ENCODE measurements at places on chromosomes 1 and 21.

- no peak for DNase-seq
Measured at GRCh38 chr1:116268211-116268610, 104.8 kb upstream of the ATP1A1 start.

GRCh38 chr1:183635606-183636333 lies at the start of gene ARPC5:
Gene ARPC5 (minus strand): TSS chr1:183635783. CDS start chr1:183635659, 124 bp downstream.
- DNase-seq: peak; percentile 91

DNA sequence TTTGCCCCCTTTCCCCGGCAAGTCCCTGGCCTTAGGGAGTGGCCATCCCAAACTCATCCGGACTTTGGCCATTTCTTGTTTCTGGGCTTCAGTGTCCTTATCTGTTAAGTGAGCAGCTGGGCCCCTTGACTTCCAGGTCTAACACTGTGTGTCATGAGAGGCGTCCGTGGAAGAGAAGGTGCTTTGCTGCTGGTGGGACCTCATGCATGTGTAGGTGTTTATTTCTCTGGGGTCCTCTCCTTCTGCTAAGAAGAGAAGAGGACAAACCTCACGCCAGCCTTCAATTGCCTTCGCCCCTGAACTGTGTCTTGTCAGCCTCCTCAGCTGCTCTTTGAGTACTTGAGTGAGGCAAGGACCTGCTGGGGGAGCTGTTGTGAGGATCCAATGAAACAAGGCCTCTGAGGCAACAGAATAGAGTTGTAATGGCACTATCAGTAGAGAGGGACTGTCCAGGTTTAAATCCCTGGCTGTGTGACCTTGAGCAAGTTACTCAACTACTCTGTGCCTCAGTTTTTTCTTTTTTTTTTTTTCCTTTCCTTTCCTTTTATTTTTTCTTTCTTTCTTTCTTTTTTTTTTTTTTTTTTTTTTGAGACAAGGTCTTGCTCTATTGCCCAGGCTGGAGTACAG lies 72.5 kb downstream of the RUNX3 start:
- no peak for DNase-seq

GRCh38 chr1:241413386-241413785 lies 56.4 kb upstream of the RGS7 start:
- no peak for DNase-seq

GRCh38 chr21:45534636-45535331 lies 7.5 kb downstream of the SLC19A1 start:
- DNase-seq: no peak

DNA sequence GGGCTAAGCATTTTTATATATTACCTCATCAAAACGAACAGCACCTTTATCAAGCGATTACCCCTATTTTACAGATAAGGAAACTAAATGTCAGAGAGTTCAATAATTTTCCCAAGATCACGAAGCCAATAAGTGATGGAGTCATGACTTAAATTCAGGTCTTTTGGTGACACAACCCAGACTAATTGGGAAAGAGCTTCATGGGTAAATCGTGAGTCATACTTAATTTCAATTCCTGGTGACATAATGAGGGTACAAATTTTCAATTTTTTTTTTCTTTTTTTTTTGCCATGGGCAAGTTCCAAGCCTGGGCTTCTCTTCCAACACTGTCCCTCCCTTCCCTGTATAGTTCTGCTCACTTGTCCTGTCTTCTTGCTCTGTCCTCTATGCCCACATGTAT lies 30.1 kb upstream of the IL10 start:
- no peak for DNase-seq

DNA sequence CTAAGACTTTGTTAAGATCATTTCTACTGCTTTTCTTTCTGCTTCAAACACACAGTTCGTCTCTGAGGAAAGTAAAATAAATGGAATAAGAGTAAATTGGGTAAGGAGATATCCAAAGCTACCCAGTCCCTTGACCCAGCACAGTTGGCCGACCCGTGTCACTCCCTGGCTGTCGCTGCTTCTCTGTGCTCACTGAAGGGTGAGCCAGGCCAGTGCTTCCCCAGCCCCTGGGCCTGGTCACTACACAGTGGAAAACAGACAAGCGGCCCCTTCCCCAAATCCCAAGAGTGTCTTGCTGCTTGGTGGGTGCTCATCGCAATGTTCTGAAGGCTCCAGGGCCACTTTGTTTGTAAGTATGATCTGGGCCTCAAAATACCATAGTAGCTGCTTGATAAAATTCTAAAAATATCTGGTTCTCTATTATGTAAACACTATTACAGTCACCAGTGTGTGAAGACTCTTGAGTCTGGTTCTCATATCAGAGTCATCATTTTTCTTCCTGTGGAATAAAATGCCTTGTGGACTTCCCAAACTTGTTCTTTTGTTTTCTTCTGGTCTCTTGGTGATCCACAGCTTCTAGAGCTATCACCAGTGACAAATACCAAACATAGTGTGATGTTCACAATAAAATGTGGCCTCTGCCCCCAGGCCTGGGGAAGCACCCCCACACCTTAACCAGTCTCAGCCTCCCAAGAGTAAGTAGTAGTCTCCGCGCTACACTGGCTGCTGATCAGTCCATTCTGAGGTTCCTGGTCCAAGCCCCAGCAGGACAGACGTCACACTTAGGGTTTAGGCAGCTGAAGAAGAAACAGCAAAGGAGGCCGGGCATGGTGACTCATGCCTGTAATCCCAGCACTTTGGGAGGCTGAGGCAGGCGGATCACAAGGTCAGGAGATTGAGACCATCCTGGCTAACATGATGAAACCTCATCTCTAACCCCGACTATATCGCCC lies 106.2 kb downstream of the DHRS3 start:
- DNase-seq: no peak

DNA sequence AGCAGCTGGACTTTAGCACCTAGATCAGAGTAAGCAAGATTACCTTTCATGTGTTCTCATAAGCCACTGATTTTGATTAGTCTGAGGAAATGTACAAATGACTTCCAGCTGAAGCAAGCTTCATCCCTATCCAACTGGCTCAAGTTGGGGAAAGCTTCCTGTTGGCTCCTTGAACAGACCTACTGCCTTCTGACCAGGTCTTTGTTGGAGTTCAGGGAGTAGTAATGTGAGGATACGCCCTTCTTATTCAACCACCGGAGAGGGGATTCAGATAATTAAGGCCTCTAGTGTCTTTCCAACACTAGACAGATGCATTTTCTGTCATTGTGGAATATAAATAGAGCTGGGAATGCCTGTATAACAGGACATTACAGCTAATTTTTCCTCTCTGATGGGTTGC lies 268.9 kb downstream of the TGFB2 start:
- no peak for DNase-seq

- no peak for DNase-seq
Measured at GRCh38 chr1:27429029-27429425, 36.6 kb downstream of the GPR3 start.

GRCh38 chr1:207401578-207401977 lies 52.5 kb upstream of the CR2 start:
- DNase-seq: no peak

DNA sequence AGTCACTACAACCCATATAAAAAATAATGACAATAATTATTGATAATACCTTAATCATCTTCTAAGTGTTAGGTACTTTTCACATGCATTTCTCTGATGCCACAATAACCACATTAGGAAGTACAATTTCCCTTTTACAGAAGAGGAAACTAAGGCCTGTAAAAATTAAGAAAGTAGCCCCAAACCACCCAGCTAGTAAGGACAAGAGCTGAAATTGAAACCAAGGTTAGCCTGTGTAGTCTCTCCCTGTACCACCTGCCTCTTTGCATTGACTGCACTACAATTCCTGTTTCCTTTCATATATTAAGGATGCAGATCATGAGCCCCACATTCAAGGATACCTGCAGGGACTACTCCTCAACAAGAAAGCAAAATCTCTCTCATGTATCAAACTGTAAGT lies 288.8 kb downstream of the GPATCH2 start:
- DNase-seq: no peak

- no peak for DNase-seq
Measured at GRCh38 chr1:161139766-161140165, 7.3 kb upstream of the DEDD start.

DNA sequence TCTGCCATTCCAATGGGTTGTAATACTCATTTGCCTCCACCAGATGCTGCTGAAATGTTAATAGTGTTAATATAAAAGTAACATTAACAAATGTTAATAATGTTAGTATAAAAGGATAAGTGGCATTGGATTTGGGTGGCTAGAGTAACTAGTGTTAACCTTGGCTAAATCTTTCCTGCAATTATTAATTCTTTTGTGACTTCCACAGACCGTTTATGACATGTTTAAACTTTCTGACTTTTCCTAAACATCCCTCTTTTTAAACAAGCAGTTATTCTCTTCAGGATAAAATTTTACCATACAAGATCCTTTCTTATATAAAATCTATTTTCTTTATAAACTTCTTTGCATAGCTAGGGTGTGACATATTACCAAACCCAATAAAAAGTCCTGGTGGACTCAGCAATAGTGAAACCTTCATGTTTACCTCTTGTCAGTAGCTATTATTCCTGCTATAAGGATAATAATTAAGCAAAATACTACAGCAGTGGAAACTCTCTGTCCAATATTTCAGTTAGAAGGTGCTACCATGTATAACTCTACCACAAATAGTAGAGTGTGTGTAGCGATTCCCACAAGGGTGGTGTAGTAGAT lies 41.5 kb downstream of the CCDC30 start:
- DNase-seq: no peak

DNA sequence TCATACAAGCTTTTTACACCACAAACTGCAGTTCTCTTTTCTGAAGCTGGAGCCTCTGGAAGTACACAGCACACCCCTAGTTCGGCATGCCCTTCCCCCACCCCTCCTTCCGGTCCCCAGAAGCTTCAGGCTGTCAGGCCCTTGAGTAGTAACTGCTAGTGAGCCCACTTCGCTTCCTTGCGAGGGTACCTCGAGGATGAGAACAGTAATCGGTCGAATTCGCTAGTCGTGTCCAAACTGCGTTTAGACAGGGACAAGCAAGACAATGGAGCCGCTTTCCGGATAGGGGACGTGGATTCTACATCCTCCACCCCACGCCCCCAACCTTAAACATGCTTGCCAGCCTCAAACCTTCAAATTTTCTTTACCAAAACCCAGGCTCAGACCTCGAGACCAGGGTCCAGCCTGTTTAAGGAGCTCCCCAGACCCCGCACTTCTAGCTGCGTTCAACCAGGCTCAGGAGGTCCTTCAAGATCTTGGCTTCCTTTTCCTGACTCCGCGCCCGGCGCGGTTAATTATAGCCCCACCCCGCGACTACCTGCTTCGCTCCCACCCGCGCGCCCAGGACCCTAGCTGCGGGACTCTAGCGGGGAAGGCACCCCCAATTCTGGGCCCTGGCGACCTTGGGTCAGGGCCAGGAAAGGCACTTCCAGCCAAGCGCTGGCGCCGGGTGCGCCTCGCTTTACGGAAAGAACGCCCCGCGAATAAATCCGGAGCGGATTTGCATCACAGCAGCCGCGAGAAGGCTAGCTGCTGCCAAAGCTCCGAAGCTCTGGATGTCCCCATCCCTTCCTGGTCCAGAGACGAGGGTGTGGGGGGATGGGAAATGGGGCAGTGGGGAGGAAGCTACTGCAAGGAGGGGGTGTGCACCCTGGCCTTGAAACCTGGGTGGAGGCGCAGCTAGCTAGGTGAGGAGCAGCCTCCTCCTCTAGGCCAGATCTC lies 8.1 kb upstream of the TSPAN1 start:
- DNase-seq: peak; percentile 17

DNA sequence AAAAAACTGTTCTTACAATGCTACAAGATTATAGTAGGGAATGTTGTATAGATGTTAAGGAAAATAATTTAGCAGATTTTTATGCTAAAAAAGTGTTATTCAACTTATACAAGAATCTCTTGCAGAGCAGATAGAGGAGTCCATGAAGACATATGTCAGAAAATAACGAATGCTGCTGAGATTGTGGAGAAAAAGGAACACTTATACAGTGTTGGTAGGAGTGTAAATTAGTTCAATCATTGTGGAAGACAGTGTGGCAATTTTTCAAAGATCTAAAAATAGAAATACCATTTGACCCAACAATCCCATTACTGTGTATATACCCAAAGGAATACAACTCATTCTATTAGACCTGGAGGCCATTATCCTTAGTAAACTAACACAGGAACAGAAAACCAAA lies 286.2 kb upstream of the OLFM3 start:
- DNase-seq: no peak

DNA sequence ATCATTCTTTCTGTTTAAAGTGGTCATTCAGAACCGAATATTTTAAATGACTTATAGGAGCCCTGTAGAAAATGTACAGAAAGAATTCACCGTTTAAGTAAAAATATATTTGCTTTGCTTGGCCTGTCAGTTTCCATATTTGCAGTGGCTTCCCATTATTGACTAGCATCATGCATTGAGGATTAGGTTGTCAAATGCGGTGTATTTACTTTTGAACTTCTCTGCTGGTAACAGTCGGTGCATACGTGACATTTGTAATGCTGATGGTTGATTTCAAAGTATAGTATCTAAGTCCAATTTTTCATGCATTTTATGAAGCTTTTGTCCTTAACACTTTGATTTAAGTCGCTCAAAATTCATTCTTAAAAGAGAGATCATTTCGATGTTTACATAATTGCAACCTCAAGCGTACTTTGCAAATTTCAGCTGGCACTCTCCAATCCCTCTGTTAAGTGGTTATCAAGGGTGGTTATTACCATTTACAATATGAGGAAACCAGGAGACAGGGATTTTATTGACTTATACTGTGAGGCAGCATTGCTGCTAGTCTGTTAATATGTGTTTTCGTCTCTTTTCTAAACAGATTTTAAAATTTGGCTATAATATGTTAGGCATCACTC lies 201.6 kb downstream of the SDCCAG8 start:
- no peak for DNase-seq

DNA sequence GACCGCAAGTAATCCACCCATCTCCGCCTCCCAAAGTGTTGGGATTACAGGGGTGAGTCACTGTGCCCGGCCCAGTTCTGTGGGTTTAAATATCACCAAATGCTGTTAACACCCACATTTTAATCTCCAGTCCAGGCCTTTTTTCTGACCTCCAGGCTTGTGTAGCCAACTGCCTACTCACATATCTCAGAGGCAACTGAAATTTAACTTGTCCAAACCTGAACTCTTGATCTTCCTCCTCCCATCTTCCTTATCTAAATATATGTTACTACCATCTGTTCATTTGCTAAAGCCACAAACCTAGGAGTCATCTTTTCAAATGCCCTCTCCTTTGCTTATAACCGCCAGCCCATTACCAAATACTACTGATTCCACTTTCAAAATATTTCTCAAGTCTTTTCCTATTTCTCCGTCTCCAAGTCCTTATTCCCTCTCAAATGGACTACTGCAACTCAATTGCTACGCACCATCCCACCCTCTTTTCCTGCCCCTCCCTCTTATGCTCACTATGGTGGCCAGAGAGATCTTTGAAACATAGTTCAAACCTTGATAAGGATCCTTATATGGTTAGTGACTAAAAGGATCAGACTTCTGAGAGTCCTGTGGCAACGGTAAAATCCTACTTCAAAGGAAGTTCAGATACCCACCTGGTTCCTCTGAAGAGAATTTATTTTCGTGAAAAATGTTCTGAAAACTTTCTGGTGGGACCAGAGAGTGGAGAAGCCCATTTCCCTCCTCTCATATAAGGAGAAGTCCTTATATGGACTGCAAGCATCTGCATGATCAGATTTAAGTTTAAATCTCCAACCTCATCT lies 78.5 kb upstream of the CDC42BPA start:
- DNase-seq: no peak

- no peak for DNase-seq
Measured at GRCh38 chr1:67769633-67770256, 63.5 kb downstream of the GNG12 start.

GRCh38 chr1:233982827-233983518 lies 78.5 kb downstream of the SLC35F3 start:
- DNase-seq: no peak
